Activated naive CD8-positive, alpha-beta T cell treated with anti-CD3 and anti-CD28 coated beads for 36 hours (primary cell): ENCODE measurements at places on chromosomes 2 and 18.

DNA sequence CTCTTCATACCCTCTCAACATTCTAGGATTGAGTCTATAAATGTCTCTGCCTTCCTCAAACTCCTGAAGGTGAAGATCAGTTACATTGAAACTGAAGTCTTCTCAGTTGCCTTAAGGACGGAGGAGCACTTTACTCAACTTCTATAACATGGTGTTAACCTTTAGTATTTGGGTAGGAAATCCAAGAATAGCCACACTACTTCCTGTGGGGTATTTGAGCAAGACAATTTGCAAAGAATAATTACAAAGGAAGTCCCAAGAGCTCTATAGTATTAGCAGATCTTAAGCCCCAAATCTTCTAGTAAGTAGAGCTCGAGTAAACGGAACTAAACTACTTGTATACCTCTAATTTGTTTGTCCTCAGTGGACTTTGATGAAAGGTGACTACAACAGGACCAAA lies 80.9 kb downstream of the SP100 start:
- no peak for DNase-seq

GRCh38 chr18:40738321-40738880 lies 1216.6 kb upstream of the PIK3C3 start:
- no peak for DNase-seq

GRCh38 chr2:227880460-227880859 lies 9.0 kb downstream of the DAW1 start:
- DNase-seq = no peak

DNA sequence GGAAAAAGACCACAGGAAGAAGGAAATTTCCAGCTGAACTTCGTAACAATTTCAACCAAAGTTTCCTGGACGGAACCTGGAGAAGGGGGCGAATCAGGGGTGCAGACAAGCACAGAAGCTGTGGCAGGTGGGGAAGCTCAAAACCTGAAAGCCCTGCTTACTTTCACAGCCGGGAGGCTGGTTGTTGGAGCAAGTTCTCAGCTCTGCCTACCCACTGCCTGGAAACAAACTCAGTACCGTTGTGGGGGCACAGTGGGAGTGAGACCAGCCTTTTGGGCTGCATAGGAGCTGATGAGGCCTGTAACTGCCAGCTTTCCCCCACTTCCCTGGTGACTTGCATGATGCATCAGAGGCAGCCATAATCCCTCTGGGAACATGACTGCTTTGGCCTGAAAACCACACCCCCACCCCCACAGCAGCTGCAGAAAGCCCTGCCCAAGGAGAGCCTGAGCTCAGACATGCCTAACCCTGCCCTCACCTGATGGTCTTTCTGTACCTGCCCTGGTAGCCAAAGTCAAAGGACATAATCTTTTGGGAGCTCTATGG lies 207.0 kb upstream of the VWC2L start:
- no peak for DNase-seq

GRCh38 chr18:36419188-36419899 lies 121.8 kb downstream of the FHOD3 start:
- DNase-seq = no peak

DNA sequence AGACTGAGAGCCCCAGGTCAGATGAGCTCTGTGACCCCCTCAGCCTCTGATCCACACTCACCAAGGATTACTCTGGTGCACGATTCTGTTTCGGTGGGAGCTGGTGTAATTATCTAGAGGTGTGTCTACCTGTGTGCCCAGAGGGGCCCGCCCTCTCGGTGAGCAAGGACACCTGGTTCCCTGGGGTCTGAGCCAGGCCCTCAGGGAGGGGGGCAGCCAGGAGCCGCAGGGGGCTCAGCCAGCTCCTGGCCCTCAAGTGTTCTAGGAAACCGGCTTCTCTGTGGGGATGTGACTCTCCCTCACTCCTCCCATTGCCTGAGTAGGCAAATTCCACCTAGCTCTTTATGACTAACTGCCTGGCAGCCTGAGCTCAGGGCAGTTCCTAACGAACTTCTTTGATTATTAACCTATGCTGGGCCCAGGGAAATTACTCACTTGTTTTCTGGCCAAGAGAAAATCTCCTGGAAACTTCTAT lies 17.4 kb downstream of the AGAP1 start:
- DNase-seq = no peak

- DNase-seq = no peak
Observed at GRCh38 chr2:32436150-32436549, 79.3 kb downstream of the BIRC6 start.

DNA sequence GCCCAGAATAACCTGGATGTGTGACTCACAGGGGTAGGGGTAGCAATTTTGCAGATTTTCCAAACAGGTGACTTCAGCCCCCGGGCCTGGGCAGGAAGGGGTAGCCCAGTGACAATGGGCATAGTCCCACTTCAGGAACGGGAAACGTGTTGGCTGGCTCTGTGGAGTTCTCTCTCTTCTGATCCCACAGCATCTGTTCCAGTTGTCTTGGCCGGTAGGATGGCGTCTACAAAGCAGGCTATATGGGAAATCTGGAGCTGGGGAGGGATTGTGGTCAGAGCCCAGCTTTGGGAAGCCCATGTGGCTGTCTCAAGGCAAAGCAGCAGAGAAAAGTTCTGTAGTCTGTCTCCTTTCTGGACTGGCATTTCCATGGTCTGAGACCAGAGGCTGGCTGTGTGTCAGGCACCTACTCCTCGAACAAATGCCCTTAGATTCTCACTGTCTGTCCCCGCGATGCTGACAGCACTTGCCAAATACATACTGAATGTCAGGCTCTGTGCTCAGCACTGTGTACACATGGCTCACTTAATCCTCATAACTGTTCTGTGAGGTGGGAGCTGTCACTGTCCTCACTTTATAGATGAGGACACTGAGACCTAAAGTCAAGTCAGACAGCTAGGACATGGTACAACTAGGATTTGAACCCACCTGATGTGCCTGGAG lies 17.9 kb upstream of the TMEM214 start:
- DNase-seq = no peak

DNA sequence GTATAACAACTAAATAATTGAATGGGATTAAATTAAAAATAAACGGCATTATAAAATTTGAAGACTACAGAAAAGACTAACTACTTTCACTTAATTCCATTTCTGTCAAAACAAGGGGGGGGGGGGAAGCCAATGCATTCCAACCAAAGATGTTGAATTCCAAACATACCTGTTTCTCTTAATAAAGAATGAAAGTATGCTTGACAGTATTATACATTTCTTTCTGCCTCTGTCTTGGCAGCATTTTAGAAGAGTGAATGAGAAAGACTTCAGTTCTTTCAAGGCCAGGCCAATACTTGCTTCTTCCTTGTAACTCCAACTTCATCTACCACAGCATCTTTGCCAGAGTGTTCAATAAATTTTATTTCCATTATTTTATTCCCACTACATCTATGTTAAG lies 65.9 kb downstream of the PDE11A start:
- DNase-seq = no peak

DNA sequence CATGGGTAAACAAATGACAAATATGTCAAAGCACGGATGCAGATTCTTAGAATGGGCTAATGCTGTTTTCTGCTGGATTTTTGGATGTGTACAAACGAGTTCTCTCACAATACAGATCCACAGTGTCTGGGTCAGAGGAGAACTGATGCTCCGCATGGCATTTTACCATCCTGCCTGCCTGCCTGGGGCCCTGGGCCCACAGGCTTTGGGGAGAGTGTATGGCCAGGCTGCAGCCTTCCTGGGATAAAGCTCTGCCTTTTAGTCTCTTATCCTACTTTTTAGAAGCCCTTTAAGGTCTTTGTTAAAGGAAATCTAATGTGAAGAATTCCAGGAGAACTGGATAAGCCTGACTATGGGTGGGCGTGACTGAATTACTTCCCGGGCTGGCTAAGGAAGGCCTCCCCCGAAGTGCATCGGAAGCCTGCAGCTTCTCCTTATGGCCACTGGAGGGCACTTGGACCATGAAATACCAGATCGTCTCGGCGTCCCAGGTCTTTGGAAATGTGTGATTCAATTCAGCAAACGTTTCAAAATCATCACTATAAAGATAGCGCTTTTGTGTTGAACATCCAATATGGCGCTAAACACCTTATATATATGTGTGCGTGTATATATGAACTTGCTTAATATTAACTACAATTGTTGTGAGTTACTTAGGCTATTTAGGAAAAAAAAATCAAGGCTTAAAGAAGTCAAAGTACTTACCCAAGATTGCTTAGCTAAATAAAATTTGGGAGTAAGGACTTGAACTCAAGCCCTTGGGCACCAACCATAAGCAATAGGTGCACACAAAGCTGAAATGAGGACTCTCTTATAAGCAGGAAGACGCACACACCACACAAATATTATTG lies 15.2 kb upstream of the DNPEP start:
- peak; percentile 50 for DNase-seq

DNA sequence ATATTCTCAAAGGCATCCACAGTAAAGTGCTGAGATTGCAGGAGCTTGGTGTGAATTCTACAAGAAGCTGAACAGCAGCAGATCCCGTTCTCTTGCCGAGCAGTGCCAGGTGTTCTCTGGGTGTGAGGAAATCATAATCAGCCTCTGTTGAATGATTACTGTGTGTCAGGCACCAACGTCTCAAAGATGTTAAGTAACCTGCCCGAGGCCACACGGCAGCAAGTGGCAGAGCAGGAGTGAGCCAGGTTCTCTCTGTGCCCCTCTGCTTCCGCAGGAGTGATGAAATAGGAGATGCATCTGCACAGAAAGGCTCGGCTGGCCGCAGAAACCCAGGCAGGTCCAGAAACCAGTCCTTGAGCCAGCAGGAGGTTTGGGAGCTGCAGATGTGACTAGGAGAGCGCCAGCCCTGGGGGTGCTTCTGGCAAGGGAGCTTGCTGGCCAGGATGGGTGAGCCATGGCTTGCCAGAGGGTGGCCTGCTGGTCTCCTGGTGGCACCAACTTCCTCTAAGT lies 68.4 kb downstream of the COPS7B start:
- DNase-seq = no peak

DNA sequence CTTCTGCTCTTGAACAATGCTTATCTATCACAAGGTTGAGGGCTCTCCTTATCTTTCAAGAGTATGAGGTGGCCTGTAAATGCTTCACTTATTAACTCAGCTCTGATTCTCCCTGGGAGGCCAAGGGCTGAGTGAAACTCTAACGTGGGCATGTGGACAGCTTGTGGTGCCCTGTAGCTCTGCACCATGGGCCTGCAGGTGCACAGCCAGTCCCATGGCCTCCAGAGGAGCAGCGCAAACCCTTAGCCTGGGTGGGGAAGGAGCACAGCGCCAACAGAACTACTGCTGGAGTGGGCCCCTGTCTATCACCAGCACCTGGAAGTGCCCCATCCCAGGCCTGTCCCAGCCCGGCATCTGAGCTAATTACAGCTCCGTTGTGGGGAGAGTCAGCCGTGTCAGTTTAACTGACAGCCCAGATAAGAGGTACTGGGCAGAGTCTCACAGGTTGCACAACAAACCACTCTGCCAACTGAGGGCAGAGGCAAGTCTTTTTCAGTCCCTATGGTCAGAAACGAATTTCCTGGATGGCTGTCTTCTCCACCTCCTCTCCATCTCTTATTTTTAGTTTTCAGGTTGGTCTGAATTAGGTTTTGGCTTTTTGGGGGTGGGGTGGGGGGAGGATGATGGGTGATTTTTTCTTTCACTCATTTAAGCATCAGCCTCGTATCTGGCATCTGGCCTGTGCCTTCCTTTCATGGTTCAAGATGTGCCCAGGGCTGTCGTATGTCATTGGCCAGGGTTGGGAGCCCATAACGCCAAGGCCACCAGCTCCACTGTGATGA lies 219.5 kb downstream of the BCL2 start:
- DNase-seq = no peak

DNA sequence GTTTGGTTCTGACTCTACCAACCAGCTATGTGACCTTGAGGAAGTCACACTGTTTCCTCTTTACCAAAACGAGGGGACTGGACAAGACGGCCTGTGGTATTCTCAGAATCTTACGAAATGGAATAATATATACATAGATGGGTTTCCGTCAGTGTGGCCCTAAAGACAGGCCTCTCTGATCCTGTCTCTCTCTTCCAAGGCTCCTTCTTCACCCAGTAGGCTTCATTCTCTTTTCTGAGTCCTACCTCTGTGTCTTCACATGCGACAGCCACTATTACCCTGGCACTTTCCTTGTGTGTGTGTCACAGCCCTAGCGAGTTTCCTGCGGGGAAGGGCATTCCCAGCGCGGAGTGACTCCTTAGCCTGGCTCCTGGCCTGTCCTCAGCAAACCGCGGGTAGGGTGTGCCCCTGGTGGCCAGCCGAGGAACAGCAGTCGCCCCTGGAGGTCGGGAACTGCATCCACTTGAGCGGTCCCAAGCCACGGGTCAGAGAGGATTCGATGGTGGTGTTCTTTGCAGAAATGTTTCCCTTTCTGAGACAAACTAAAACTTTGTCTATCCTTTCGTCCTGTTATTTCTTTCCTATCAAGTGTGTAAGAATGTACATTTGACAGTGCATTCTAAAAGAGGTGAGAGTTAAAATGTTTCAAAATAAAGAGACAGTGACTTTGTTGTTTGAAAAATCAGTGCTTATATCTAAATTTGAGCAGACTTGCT lies 63.3 kb downstream of the RAB31 start:
- DNase-seq = peak; percentile 58

DNA sequence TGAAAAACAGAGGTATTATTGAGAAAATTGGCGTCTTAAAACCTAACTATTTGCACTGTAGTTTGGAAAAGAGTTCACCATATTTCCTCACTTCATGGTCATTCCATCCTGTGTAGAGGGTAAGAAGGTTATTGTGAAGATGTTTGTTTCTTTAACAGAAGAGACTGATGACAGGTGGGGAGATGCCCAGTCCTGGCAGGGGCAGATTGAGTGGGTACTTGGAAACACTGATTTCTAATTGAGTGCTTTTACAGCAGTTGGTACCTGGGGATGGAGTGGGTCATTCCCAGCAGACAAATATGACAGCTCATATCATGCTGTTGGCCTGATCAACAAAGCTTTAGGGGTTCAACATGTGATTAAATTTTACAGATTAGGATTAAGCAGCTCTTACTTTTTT lies 67.5 kb downstream of the MYOM1 start:
- no peak for DNase-seq

DNA sequence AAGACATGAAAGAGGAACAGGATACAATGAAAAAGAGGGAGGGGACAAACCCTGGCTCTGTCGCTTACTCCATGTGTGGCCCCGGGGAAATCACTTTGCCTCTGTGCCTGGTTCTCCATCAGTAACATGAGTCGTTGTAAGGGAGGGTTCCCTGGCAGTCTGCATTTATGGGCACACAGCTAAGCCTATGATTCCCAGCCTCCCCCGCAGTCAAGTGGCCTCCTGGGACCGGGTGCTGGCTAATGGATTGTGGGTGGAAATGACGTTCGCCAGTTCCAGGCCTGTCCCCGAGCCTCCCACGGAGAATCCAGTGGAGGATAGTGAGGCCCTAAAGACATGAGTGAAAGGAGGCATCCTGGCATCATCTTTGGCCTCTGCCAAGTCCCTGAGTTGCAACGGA lies 42.7 kb downstream of the SFXN5 start:
- DNase-seq = no peak

- no peak for DNase-seq
Observed at GRCh38 chr2:75719616-75720015, 8.9 kb upstream of the GCFC2 start.

GRCh38 chr2:229087267-229087666 lies 183.8 kb downstream of the PID1 start:
- no peak for DNase-seq

GRCh38 chr2:62215306-62216064 lies 19.6 kb downstream of the B3GNT2 start:
- DNase-seq = no peak
